Renal cortical epithelial cell (primary cell): ENCODE measurements at places on chromosomes 4 and X.

DNA sequence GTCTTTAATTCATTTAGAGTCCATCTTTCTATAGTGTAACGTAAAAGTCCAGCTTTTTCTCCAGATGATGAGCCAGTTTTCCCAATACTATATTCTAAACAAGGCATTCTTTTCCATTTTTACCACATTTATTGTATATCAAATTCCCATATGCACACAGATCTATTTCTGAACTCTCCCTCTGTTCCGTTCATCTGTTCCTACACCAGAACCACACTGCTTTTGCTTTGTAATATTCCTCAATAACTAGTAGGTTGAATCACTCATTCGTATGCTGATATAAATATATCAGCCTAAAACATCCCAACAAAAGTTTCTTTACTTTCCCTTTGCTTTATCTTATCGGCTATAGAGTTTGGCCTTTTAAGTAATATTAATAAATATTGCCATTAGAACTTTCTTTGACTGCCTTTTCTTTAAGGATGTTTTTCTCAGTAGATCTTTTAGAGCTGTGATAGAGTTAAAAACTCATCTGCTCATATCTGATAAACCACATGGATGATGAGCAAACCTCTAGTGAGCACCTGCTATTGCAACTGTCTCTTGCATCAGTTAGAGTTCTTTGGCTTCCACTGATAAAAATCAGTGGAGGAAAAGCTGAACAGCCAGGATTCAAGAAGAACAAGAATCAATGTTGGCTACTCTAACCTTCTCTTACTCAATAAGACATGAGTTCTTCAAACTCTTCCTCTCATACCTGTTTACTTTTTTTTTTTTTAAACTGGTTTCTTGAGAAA is 13.1 kb upstream of the RPL34 start:
- no peak for DNase-seq

GRCh38 chr4:92381616-92382015 is 77.8 kb downstream of the GRID2 start:
- DNase-seq: peak; percentile 61

DNA sequence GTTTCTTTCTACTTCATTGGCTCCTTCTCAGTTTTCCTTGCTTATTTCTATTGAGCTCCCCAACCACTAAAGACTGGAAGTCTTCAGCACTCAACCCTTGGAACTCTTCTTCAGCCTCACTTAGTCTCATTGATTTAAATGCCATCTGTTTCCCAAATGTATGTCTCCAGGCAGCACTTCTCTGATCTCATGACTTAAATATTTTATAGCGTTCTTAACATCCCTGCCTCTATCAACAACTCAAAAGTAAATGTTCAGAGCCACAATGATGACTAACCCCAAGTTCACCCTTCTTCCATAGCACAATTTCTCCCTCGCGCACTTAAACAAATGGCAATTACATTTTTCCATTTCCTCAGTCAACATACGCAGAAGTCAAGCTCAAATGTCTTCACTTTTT is 1393.3 kb downstream of the ARAP2 start:
- no peak for DNase-seq

- DNase-seq: peak; percentile 96
Measured at GRCh38 chr4:57102050-57102624, 8.0 kb downstream of the IGFBP7 start.

GRCh38 chr4:67871867-67872266 is 11.9 kb downstream of the TMPRSS11D start:
- DNase-seq: peak; percentile 69

- DNase-seq: peak; percentile 22
Measured at GRCh38 chrX:12139934-12140611, 1.8 kb downstream of the FRMPD4 start.

DNA sequence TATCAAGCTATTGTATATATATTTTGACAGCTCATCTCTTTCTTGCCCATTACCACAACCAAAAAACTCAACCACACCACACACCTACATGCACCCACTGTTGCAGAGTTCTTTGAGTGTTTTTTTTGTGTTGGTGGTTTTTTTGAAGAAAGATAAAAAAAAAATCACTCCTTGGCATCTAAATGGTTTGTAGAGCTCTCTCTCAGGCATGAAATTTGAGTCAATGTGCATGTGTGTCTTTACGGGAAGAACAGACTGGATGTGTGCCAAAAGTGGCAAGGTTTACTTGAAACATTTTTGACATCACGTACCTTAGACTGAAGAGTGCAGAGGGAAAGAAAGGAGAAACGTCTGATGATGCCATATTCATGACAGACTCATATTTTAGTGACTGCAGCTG is 154.2 kb downstream of the FHIP1A start:
- peak; percentile 61 for DNase-seq

GRCh38 chr4:113607998-113608397 is 153.5 kb downstream of the CAMK2D start:
- DNase-seq: no peak

DNA sequence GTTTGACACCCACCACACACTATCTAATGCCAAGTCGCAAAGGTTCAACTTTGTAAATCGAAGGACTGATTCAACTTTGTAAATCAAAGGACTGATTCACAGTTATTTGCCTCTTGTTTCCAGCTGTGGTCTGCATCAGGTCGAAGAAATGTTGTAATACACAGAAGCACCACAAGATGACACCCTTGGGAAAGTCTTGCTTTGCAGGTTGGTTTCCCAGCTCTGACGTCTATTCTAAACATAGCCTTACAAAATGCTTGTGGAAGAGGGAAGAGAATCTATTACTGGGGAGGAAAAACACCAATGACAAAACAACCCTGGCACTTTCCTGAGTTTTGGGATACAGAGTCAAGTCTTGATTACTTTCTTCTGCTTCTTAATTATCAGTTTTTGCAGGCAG is 35.3 kb downstream of the SUPT20HL1 start:
- DNase-seq: peak; percentile 70

- DNase-seq: peak; percentile 75
Measured at GRCh38 chr4:83618991-83619645, 83.2 kb downstream of the GPAT3 start.

GRCh38 chr4:136558940-136559494 is 973.3 kb downstream of the PCDH18 start:
- DNase-seq: no peak

- peak; percentile 77 for DNase-seq
Measured at GRCh38 chr4:122854447-122855352, 28.1 kb downstream of the FGF2 start.

- peak; percentile 25 for DNase-seq
Measured at GRCh38 chrX:109732017-109732801, 848 bp downstream of the ACSL4 start.

- DNase-seq: no peak
Measured at GRCh38 chrX:17792826-17793225, 55.5 kb downstream of the SCML1 start.

GRCh38 chr4:130054908-130055307 is 959.0 kb downstream of the C4orf33 start:
- DNase-seq: no peak

DNA sequence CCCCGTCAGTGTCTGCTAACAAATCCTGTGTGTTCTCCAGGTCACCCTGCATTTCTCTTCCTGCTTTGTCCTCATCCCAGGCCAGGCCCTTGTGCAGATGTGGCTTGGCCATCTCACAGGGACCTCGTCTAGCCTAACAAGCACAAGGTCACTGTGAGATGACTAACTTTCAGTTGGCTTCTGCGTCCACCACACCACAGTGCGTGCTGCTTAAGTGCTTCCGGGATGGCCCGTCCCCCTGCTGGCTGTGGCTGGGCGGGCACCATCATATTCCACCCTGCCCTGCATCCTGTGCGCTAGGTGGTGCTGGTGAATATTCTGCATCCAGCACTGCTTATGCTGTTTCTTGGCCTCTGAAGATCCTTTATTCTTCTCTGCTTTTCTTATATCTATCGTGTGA is 33.8 kb downstream of the RBBP7 start:
- DNase-seq: peak; percentile 2

DNA sequence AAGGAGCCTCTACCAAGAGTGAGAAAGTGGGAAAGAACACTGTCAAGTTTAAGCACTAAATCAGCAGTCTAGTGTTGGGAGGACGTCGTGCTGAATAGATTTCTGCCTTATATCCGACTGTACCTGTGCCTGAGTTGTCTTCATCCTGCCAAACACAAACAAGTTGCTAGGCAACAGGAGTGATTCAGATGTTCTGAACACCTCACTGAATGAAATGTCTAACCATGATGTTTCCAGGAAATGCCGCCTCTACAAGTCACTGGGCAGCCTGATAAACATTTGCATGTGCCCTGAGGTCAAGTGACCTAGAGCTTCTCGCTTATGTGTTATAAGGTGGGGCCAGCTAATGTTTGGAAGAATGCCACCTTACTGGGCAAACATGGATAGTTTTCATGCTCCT is 37.9 kb downstream of the SGMS2 start:
- peak; percentile 100 for DNase-seq

DNA sequence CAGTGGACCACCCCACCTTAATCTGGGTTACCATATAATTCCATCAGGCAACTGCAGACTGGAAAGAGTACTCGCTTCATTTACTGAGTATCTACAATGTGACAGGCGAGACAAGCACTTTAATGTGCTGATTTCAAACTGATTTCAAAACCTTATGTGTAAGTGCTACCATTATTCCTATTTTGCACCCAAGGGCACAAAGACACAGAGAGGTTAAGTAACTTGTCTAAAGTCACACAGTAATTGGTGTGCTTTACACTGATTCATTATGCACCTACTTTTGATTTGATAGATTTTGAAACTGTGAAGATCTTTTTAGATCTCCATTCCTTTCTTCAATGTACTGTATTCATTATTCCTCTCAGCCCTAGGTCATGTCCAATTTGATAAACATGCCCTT is 192.4 kb downstream of the MGST2 start:
- no peak for DNase-seq

DNA sequence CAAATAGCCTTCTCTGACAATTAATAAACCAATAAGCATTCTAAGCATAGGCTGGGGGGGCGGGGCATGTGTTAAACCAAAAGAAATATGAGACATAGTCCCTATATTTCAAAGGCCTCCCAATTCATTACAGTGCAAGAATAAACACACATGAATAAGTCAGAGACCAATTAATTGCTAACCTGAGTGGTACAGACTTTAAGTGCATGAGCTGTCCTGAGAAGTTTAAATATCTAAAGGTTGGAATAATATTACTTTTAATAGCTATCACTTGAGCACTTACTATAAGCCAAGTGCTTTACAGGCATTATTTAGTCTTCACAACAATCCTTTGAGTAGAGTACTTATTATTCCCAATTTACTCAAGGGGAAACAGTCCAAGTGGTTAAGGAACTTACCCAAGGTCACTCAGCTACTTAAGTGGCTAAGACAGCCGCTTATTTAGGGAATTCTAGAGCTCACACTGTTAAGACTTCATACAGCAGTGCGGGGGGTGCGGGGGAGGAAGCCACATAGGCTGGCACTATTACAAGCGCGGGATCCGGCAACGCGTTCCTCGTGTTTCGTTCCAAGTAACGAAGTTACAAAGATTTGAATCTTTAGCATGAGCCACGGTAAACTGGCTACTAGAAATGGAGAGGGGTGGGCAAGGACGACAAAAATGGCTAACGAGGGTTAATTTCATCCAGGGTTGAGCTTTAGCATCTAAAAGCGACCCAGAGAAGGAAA is 1.4 kb downstream of the THOC2 start:
- peak; percentile 32 for DNase-seq

DNA sequence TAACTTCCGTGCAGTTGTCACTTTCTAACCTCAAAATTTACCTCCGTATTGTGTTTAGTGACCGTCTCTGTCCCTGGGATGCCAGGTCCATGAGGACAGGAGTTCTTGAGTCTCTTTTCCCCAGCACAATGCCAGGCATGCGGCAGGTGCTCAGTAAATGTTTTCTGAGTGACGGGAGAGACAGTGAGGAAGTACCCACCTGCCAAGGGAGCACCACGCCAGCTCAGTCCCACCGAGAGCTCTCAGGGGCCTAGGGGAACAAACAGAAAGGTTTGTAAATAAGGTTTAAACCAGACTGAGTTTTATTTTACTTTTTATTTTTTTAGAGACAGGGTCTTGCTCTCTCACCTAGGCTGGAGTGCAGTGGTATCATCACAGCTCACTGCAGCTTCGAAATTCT is 81.5 kb upstream of the NKX1-1 start:
- DNase-seq: no peak

GRCh38 chr4:180850318-180850940 is 1392.8 kb upstream of the TENM3 start:
- DNase-seq: no peak

DNA sequence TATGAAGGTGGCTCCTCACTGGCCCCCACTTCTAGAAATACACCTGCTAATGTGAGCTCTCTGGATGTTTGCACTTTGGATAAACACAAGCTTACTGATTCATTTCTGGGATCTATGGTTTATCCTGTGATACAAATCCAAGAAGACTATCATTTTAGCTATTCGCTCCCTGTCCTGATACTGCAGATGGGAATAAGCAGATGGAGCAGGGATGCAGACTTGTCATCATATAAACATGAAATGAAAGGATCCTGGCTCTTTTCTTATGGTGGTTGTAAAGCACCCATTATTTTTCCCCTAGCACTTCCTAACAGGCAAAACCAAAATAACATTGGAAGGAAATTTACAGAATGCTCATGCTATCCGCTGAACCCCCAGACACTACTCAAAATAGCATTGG is 162.9 kb upstream of the NOCT start:
- DNase-seq: no peak

GRCh38 chr4:176964116-176964691 is 171.5 kb upstream of the VEGFC start:
- DNase-seq: peak; percentile 3

DNA sequence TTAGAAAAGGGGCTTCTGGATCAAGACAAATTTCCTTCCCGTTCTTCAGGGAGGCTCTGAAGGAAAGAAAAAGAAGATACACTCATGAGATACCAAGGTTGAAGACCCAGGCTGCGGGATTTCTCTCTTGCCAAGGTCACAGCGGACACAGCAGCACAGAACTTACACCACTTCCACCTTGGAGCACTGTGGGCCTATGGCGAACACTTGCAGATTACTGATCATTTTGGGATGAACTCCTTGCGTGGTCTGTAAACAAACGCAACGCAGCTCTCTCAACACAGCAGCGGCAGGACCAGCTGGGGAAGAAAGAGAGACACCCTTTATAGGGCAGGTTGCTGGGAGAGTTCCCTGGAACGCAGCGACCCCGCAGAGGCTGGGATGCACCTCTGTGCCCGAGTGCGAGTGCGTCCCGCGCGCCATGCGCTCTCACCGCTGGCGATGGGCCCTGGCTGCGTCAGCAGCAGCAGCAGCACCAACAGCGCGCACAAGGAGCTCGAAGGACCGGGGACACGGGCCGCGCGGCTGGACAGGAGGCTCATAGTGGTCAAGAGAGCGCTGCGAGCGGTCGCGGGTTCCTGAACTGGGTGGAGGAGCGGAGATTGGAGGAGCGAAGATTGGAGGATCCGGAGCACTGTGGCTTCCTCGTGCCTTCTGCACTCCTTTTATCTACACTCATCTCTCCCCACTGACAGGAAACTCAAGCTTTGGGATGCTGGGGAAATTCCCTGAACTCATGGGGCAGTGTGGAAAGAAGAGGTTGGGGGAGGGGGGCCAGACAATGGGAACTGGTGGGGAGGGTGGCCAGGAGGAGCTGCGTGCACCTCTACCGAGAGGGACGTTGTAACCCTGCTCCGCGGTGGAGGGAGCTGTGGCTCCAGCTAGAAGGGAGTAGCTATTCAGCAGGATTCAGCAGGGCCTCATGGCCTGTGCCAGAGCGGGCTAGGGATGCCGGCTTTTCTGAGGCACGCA is at the start of gene CXCL5:
TSS of gene CXCL5 (minus strand) at position 638 of the 972 bp plus-strand sequence. CDS start at position 542, 96 bp downstream.
- peak; percentile 59 for DNase-seq
